Right lobe of liver (tissue), 6 donors: ENCODE measurements at places on chromosomes 2 and 18.

- DNase-seq: no peak
These were observed 362.4 kb downstream of the ADCYAP1 start for GRCh38 chr18:1267021-1267420.

- no peak for DNase-seq
These were observed 296.5 kb downstream of the NOL4 start for GRCh38 chr18:33928231-33928630.

DNA sequence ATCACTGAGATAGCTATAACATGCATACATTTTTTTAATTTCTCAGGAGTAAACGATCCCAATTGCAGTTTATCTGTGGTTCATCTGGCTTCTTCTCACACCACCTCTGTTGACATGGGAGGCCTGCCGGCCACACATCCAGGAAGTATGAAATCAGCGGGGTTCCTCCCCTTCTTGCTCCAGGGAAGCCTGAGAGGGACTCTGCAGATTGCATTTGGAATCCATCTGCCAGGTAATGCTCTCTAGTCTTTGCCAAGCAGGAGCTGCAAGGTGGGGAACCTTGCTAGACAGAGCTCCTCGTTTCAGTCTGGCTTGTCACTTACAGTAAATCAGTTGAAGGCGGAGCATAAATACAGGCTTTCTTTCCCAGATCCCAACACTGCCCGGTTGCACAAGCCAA is 49.9 kb downstream of the SOX11 start:
- no peak for DNase-seq

DNA sequence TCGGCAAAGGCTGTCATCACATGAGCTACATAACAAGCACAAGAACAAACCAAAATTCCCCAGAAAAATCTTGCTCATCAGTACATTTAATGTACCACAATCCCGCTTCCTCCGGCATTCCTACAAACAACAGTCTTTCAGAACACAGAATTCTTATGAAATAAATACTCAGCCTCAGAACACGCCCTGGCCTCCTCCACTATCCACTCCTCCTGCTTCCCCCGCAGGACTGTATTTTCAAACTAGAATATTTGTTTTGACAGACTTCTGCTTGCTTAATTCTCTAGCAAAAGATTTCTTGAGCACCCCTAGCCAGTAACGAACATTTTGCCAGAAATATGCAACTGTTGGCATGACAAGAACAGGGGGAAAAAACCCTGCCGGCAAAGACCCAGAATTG is 131.2 kb downstream of the THADA start:
- no peak for DNase-seq

- no peak for DNase-seq
These were observed 39.1 kb upstream of the FAM124B start for GRCh38 chr2:224440988-224441387.

- DNase-seq: peak; percentile 57
These were observed 1.3 kb downstream of the RASGRP3 start for GRCh38 chr2:33477473-33478468.

DNA sequence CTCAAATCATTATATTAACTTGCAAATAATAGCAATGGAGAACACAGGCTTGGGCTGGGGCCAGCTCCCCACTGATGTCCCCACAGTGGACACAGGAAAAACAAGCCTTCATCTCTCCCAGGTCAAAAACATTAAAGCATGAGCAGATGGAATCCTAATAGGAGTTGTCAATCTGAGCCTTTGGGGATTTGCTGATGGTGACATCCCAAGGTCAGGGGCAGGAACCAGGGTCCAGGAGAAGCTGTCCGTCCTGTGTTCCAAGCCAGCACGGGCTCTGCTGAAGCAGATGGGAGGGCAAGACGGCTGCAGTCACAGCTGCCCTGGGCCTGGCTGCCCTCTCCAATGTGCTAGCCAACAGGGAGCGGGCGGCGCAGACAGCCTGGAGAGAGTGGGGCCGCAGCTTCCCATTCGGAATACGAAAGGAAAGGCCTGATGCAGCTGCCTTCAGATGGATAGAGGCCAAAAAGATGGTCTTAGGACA is 135.5 kb downstream of the NDUFA10 start:
- DNase-seq: no peak

DNA sequence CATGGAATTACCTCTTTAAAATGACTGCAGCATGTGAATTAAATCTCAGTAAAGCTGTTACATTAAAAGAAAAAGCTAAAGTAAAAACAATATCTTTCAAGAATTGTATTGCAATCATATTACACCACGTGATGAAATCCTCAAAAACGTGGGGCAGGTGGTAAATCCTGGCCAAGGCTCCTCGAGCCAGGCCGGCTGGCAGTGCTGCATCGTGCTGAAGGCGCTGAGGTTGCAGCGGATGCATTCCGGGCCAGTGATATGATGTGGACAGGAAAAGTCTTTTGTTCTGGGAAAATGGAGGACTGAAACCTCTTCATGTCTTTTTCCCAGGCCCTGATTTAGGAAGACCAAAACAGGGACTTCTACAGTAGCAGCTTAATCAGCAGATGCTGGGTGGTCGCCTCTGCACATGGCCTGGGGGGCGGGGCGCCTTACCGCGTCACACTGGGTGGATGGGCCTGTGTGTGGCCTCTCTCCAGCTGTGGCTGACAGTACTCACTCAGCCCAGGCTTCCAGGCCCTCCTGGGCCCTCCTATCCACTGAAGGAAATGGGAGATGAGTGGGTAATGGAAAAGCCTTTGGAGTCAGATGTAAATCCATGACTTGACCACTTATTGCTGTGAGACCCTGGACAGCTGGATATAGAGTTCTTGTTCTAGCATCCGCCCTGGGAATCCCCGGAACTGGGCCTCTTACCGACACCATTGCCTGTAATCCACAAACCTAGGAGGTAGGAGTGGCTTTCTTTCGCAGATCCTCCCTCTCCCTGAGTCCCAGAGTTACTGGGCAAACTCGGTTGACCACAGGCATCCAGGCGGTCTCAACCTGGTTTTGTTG is 45.1 kb downstream of the PROC start:
- no peak for DNase-seq

- no peak for DNase-seq
These were observed 35.6 kb downstream of the RMC1 start for GRCh38 chr18:23538870-23539269.

DNA sequence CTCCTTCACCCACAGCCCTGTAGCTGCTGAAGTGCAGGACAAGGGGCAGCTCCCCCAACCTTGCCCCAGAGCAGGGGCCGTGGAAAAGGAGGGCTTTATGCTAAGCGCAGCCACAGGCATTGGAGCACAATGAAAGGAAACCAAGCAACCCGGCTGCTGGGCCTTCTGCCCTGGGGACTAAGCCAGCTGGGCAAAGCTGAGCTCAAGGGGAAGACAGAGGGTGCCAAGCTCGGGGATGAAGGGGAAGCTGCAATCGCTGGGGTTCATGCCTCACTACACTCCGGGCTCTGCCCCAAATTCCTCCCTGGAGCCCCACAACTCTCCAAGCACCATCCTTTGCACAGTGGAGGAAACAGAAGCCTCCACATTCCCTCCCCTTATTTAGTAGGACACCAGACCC is 12.4 kb downstream of the SFXN5 start:
- no peak for DNase-seq

DNA sequence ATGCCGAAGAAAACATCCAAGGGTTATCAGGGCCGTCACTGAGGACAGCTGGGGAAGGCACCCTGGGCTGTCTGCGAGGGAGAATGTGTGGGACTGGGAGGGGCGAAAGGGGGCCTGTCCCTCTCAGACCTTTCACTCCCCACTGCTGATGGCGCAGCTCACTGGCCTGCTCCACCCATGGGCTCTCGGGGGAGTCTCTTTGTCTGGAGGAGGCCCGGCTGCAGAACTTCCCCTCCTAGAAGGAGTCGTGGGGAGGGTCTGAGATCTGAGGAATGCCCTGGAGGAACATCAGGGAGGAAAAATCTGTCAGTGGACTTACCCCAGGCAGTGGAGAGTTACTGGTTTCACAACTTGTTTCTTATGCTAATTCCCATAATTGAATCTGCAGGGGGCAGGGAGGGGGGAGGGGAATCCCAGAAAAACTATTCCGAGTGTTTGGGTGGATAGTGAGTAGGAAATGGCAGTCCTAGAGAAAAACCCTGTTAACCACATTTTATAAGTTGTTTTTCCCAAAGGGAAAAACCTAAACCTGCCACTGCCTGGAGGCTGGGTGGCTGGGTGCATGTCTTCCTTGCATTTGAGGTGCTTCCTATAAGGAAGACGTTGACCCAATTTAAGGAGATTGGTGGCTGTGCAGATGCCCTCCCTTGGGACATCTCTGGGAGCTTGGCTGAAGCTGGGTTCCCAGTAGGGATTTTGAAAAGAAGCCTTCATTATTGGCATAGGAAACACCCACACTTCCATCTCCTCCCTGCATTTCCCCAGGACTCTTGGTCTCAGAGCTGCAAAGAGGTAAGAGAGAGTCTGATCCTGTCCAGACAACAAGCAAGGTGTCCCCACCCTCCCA is 11.7 kb upstream of the SEMA4C start:
- DNase-seq: no peak

GRCh38 chr2:15412779-15413178 is 148.4 kb downstream of the NBAS start:
- DNase-seq: no peak

DNA sequence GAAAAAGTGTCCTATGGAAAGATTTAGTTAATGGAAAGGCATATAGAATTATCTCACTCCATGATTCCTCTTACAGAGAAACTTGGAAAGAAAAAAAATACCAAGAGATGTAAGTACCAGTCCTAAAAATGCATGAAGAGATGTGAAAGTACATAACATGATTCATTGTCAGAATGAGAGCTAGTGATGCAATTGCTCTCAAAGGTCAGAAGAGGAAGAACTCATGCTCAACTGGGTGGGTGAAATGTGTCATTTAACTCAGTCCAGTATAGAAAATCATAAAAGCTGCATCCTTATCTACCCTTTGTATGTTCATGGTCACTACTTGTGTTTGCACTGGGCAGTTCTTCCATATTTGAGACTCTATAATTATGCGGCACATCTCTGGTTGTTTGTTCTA is 300.0 kb upstream of the PIK3C3 start:
- no peak for DNase-seq

DNA sequence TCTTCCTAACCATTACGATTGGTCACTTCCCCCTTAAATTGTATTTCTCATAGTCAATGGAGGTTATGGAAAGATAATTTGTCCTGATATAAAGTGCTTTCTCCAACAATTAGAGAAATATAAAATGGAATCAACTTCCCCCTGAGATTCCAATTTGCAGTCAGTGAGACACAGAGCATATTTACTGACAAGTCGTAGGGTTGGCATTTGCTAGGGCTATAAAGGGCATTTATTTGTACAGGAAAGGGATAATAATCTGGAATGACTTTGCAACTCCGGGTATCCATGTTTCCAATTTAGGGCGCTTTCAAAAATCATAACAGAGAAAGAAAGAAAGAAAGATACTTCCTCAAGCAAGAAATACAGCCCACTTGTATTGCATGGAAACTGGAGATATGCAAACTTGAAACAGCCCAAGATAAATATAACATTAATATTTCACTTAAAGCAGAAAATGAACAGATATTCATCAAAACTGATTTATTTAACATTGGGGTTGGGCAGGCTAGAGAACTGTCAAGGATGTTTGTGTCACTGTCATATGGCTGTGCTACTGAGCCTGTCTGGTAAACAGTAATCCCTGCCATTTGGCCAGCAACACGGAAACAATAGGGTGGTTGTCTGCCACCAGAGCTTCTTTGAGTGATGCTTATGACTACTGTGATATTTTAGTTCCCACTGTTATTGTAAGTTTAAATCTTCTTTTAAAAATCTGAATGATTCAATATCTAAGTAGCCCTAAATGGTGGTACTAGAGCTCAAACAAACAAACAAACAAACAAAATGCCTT is 621.8 kb downstream of the LRP1B start:
- no peak for DNase-seq

- peak; percentile 72 for DNase-seq
These were observed 37.5 kb downstream of the PAX8 start for GRCh38 chr2:113240915-113241911.

- no peak for DNase-seq
These were observed 131.4 kb downstream of the MSH2 start for GRCh38 chr2:47534179-47534919.

DNA sequence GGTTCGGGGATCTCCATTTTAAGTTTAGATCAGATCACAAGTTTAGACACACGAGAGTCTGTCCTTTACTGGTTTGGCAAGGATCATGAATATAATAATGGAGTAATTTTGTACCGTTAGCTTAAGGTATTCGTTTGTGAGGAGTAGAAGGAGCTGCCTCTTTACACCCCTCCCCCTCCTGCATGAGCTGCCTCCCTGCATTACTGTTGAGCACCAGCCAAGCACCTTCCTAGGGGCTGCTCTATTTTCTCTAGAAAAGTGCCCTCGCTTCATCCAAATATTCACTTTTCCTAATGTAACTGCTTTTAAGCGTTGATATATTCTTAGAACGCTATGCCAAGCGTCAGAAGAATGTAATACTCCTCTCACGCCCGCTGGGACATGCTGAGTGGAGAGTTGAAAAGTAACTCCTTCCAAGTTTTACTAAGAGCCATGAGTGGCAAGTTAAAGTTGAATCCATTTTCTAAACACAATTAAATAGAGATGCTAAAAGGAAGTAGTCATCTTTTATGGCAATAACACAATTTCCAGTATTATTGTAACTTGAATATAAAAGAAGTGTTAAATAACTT is 25.4 kb upstream of the SCN7A start:
- no peak for DNase-seq

- no peak for DNase-seq
These were observed 54.9 kb upstream of the HS6ST1 start for GRCh38 chr2:128373451-128374000.

GRCh38 chr2:45912109-45912508 is 260.6 kb downstream of the PRKCE start:
- DNase-seq: no peak

GRCh38 chr2:192574552-192574951 is 379.8 kb upstream of the TMEFF2 start:
- DNase-seq: no peak

GRCh38 chr2:215746226-215746886 is 267.0 kb downstream of the MREG start:
- DNase-seq: no peak
